Hippocampal formation (tissue), 2 donors: ENCODE measurements at places on chromosomes 1 and 21.

GRCh38 chr1:30731806-30732276 is 8.5 kb upstream of the MATN1 start:
- no peak for DNase-seq

DNA sequence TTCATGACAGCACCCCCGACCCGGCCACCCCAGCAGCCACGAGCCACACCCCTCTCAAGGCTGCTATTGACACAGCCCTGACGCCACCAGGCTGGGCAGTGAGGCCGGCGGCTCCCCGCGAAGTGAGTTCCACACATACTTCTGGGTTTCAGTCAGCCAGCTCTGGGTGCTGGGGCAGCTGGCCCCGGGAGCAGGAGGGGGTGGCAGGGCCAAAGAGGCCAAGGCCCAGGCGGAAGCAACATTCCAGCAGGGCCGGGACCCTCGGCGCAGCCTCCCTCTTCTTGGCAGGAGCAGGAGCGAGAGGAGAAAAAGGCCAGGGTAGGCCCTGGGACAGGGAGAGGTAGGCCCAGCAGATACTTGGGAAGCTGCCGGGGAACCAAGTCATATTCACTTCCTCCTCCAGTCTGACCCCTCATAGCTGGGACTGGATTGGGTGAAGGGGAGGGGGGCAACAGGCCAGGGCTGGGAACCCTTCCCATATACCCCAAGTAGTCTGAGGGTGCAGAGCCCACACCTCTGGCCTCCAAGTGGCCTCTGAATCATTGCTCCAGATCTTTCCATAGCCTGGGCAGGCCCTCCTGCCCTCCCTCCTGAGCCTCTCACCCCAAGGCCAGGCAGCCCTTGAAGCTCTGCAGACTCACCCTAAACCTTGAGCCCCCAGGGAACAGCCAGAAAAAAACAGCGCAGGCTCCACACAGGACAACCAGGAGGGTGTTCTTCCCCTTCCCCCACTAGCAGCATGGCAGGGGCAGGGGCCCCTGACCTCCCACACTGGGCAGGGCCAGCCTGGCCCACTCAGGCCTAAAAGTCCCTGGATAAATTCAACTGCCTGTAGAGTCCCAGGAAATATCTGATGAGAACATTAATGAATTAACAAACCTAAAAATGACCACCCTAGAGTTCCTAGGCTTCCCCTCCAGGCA is 5.7 kb downstream of the HSPG2 start:
- DNase-seq: no peak

DNA sequence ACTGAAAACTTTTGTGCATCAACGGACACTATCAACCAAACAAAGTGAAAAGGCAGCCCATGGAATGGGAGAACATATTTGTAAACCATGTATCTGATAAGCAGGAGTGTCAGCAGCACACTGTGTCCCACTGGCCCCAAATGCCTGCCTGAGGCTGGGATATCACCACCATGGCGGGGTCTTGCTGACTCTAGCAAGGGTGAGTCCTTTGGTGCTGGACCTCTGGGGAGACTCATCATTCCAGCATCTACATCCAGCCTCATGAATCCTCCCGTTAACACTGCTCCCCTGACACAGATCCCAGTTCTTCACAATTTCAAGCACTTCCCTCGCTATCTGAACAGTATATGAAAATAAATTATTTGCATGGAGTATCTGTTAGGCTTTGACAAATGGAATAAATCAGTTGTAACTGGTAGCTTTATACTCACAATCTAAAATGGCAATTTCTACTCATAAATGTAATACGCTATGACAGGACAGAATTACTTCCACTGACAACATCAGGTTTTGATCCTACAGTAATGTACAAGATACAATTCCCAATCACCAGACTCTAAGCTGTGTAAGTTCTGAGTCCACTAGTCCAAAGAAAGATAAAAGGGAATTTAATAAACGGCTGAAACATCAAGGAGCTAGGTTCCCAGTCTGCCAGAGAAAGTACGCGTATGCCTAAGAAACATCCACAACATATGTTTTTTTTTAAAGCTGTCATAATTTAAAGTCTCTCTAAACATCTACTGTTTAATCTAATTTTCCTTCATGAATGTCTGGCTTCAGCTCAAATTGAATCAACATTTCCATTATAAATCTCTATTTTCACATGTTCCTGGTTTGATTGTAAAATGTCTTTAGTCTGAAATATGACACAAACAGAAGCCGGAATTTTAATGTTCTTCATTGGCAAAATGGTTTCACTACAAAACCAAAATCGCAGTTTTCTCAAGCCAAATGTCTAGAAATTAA is 95.1 kb downstream of the SIPA1L2 start:
- DNase-seq: no peak

DNA sequence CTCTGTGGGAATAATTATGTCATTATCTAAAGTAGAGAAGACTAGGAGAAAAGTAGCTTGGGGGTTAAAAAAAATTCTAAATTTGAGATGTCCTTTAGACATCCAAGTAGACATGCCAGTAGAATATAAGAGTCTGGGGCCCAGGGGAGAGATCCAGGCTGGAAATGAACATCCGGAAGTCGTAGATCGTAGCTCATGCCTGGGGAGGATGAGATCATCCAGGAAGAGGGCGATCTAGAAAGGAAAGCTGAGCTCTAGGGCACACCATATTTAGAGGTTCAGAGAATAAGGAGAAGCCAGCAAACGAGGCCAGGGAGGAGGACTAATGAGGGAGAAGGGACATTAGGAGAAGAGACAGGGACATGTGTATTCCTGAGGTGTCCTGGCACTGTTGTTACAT is 12.2 kb downstream of the NGF start:
- no peak for DNase-seq

DNA sequence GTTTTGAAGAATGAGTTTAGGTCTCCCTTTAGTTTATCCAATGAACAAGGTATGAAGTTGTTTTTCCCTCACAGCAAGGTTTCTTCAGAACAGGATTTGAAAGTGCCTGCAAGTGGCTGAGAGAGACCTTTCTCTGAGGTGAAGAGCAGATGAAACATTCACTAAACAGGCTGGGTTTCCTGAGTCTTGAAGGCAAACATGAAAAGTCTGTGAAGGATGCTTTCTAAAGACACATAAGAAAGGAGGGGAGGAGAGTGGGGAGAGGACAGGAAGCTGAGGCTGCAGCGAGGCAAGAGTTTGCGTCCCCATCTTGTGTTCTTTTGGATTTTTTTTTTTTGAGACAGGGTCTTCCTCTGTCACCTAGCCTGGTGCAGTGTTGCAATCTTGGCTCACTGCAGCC is 95.7 kb upstream of the SIM2 start:
- no peak for DNase-seq

DNA sequence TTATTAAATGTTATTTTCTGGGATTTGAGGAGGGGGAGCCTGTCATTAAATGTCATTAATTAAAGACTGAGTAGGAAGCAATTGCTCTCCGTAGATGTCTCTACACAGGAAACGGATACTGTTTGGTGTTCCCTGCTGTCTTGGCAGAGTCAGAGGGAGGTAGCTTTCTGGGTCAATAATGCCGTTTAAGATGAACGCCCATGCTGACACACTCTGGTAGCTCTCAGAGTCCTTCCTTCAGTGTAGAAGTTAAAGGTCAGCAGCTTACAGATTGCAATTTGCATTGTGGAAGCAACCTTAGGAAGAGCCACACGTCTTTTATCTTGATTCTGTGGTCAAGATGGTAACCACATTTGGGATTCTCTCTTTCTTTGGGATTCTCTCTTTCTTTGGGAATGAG is 257.5 kb downstream of the KIF26B start:
- no peak for DNase-seq

- peak; percentile 14 for DNase-seq
Measured at GRCh38 chr1:84103197-84103992, 40.7 kb upstream of the PRKACB start.

DNA sequence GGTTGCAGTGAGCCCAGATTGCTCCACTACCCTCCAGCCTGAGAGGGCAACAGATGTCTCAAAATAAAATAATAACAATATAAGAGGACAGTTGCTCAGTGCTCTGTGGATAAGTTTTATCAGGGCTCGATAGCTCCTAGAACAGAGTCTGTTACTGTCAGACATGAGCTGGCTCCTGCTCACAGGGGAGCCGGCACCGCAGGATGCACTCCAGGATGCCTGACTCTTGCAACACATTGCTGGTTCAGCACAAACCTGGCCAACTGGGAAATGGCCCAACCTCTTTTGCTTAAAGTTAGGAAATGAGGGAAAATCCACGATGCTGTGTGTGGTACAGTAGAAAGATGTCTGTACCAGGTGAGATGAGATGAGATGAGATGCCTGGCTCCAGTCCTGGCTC is 5.8 kb upstream of the CTSE start:
- no peak for DNase-seq

- no peak for DNase-seq
Measured at GRCh38 chr1:57868908-57869307, 445.0 kb upstream of the DAB1 start.

- no peak for DNase-seq
Measured at GRCh38 chr1:81706650-81707435, 93.9 kb upstream of the ADGRL2 start.

GRCh38 chr1:68142461-68142860 is 89.9 kb downstream of the WLS start:
- no peak for DNase-seq

GRCh38 chr1:9041116-9041779 is 15.0 kb upstream of the SLC2A7 start:
- no peak for DNase-seq

DNA sequence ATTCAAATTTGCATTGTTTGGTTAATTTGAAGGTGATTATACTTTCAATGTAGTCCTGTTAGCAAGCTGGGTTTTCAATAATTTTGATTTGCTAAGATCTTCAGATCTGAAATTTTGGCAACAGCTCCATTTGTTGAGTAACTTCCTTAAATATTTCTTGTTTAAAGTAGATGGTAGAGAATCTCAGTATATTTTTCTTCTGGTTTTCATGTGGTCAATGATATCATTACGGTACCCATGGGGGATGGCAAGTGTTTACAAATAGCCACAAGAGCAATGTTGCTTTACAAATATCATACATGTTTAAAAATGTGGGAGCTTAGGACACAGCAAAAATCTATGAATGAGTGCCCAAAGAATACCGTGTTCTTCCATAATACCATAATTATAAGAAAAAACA is 175.9 kb downstream of the IFI44 start:
- DNase-seq: no peak

DNA sequence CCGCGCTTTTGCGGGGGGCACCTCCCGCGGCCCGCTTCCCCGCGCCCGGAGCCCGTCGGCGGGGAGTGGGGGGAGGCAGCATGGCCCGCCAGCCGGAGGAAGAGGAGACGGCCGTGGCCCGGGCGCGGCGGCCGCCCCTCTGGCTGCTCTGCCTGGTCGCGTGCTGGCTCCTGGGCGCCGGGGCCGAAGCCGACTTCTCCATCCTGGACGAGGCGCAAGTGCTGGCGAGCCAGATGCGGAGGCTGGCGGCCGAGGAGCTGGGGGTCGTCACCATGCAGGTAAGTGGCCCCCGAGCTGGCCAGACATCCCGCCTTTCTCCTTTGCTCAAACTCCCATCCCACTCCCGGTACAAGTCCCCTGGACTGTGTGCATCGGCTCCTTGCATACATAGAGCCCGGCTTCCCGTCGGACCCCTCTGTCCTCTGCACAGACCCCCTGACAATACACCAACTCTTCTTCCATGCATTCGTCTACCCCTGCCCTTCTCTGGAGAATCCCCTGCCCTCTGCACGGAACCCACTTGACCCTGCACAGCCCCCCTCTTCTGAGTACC is 812 bp downstream of the CACHD1 start:
- no peak for DNase-seq

DNA sequence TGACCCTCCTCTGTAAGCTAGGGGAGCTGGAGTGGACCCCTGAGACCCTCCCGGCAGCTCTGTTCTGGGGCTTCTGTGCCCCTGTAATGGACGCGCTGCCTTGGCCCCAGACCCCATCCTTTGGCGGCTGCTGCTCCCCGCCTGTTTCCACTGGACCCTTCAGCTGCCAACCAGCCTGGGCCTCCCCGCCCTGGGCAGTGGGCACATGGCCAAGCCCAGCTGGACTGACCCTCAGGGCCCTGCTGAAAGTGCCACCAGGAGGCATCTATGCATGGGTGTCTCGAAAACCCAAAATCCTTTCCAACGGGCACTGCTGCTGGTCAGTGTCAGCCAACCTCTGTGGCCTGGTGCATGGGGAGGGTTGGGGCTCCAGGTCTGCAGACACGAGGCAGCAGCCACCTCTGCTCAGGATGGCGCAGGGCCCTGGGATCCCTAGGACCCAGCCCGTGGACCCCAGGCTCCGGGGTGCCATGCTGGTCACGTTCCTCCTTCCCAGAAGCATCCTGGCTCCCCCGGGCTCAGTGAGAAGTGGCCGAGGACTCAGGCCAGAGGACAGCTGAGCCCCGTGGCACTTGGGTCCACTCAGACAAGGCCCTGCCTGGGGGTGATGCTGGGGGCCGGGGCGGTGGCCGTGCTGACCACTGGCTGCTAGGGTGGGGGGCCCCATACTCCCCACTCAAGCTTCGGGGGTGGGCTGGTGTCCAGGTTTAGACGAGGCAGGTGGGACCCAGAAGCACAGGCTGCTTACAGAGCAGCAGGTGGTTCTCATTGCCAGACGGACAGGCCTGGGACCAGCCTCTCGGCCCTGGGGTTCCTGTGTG is 46.9 kb downstream of the SLX9 start:
- no peak for DNase-seq

DNA sequence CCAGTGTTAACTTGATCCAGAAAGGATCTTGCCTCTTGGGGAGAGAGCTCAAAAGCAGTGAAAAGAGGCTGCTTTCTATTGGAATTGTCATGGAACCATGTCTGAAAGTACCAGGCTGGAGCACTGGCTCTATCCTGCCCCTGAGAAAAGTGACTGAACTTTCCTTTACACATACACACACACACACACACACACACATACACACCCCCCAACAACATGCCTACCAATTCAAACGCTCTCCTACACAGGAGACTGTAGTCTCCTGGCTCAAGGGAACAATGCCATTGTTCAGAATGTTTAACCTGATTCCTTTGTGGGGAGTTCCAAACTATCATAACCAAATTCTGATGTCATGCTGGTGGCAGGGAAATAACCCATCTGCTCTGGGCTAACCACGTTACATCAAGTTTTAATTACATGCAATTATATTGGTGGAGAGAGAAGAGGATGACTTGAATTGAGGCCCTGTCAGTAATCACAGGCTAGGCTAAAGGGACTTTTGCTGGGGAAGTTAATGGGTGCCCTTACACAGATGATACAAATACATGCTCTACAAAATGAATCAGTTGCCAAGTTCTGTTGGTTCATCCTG is 52.3 kb upstream of the DUSP10 start:
- no peak for DNase-seq

- no peak for DNase-seq
Measured at GRCh38 chr1:19651141-19651737, 7.1 kb downstream of the NBL1 start.

- no peak for DNase-seq
Measured at GRCh38 chr1:60791226-60791625, 291.1 kb upstream of the NFIA start.
